ENCODE measurements at places on chromosomes 12 and 14.

- DNase-seq = no peak
These were observed 178.0 kb downstream of the FOXN3 start for GRCh38 chr14:89239023-89239422.

- no peak for DNase-seq
These were observed 69.9 kb upstream of the SLC38A4 start for GRCh38 chr12:46895726-46896125.

- no peak for DNase-seq
These were observed 417.0 kb downstream of the DPF3 start for GRCh38 chr14:72476657-72477499.

DNA sequence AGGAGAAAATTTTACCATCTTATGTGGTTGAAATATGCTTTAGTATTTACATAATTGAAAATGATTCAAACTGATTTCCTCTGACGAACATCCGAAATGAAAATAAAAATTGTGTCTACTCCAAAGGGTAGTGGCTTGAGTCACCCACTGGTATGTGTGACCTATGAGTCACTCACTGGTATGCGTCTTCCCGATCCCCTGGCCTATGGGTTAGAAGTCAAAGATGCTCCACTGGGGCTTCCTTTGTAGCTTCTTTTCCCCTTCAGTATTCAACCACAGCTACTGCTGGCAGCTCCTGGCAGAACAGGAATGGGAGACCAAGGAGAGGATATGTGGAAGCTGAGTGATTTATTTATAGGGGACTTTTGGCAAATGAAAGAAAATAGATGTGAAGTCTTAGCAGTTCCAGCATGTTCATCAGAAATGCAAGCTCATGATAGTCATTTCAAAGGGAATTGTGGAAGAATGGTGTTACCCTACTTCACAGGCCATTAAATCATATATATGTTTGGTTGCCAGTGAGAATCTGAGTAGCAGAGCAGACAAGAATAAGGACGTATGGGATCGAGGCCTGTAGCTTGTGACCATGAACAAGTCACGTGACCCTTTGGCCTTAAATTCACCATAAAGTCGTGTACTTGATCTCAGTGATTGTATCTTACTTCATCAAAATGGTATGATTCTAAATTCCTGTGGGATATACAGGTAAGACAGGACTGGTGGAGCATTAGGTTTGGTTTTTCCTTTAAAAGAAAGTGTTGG lies 108.3 kb downstream of the CRADD start:
- no peak for DNase-seq

DNA sequence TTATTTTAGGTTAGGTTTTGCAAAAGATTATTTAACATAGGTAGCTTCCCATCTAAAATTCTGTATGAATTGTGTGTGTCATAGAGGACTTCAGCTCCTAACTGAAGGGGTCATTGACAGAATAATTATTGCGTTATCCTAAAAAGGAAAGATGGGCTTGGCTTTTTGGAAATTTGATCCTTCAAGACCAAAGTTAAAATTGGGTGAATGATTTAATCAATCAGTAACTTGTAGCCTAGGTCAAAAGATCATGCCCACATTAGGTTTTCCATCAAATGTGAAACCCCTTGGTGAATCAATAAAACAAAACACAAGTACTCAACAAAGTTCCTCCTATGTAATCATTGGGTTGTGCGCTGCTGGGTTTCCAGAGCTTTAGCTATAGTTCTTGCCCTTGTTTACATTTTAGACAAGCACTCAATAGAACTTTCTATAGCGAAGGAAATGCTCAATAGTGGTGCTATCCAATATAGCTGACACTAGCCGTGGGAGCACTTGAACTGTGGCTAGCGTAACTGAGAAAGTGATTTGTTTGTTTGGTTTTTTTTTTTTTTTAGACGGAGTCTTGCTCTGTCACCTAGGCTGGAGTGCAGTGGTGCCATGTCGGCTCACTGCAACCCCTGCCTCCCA lies 37.6 kb upstream of the ARHGAP5 start:
- DNase-seq = no peak

DNA sequence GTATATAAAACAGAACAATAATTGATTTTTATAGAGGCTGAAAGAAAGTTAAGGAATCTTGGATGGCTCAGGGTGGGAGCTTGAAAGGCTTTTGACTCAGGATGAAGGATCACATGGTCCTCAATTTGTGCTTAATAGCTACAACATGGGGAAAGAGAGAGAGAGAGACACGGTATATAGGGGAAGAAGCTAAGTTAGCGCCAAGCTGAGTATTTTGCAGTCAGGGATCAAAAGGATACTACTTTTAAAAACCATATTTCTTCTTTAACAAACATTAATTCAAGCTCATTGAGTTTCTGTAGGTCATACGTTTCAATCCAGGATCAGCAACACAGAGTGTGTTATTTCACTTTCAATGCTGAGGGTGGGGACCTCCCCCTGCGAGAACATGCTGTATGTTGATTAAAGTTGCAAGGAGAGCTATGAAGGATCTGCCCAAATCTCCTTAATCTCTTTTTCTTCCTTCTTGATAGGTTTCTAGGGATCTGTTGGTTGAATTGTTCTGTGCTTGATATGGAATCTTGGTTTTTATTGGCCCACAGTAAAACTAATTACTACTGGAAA lies 133.1 kb upstream of the NUDT4 start:
- DNase-seq = no peak

DNA sequence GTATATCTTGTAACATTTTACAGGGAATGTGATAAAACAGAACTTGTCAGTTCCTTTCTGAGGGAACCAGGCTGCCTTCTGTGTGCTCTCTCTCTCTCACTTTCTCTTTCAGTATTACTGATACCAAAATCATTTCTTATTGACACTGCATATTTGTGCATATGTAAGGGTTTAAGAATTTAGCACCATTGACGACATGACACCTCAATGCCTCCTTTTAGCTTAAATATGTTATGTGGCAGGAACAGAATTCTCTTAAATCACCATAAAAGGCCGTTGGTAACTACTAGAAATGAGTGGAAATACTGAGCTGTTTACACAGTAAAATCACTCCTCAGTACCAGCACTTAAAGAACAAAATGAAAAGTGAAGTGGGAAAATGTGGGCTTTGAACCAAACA lies 457.7 kb upstream of the SYT1 start:
- DNase-seq = no peak
